ENCODE measurements at places on chromosomes 7 and 10.

DNA sequence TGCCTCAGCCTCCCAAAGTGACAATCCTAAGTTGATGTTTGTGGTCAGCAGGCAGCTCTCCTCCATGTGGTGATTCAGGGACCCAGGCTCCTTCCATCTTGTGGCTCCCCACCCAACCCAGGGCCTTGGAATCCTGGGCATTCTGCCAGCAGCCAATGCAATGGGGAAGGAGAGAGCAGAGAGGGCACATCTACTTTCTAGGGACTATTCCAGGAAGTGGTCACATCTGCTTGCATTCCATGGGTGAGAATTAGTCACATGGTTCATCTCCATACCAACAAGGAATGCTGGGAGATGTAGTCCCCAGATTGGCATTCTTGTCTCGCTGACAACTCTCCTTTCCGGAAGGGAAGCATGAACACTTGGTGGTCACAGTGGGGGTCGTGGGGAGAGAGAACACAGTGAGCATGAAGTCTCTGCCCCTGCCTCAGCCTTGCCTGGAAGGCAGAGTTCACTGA, 9.9 kb upstream of the SRRM3 start:
- peak; percentile 87 for DNase-seq

- no peak for DNase-seq
These were observed 76.8 kb downstream of the GATA3 start for GRCh38 chr10:8130973-8131911.

- no peak for DNase-seq
These were observed 14.8 kb upstream of the INPP5A start for GRCh38 chr10:132522521-132523411.

DNA sequence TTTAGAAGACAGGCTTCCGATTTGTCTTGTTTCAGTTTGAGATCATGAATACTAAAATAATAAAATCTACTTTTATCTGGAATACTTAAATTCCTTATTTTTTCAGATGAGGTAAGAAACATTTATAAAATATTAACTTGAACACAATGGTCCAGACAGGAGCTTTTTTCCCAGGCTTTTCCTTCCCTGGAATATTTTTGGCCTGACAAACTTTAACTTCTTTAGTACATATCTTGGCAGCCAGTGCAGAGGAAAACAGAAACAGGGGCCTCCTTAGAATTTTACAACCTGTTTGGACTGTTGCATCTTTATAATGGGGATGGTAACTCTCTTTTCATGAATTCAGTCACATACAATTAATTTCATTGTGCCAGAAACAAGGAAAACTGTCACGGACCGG, 41.4 kb downstream of the NRP1 start:
- DNase-seq = no peak

GRCh38 chr10:126349101-126349500, 39.2 kb downstream of the ADAM12 start:
- no peak for DNase-seq

GRCh38 chr10:114495303-114495702, 91.0 kb upstream of the AFAP1L2 start:
- no peak for DNase-seq

- DNase-seq = peak; percentile 96
These were observed 912 bp upstream of the DUSP5 start for GRCh38 chr10:110496553-110497437.

DNA sequence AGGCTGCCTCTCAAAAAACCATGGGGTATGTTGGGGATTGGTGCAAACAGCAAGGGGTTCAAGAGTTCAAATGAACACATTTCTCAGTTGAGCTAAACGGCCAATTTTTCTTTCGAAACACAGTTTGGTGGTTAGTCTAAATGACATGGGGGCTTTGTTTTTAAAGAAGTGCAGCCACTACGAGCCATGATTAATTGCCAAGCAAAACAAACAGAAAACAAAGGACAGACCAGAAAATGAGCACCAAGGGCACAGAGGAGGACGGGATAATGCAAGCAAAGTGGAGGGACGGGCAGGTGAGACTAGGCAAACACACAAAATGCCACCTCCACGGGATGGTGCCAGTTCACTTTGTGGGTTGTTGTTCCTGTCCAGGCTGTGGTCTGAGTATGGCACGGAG, 64.5 kb upstream of the PDLIM1 start:
- no peak for DNase-seq

GRCh38 chr10:35334297-35334696, 2.0 kb upstream of the CCNY start:
- DNase-seq = no peak

DNA sequence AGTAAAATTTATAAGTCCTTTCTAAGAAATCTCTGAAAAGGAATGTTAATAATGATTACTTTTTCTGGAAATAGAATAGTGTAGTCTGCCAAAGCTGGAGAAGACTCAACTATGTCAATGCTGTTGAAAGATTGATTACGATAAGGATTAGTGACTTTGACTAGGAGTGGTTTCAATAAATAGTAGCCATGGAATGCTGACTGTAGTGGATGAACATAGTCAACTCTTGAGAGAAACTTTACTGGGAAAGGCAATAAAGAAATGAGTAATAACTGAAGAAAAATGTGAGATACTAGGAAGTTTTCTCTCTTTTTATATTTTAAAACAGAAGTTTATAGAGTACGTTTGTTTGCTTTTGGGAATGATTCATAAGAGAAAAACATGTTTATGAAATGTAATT, 105.0 kb upstream of the CDK13 start:
- no peak for DNase-seq

DNA sequence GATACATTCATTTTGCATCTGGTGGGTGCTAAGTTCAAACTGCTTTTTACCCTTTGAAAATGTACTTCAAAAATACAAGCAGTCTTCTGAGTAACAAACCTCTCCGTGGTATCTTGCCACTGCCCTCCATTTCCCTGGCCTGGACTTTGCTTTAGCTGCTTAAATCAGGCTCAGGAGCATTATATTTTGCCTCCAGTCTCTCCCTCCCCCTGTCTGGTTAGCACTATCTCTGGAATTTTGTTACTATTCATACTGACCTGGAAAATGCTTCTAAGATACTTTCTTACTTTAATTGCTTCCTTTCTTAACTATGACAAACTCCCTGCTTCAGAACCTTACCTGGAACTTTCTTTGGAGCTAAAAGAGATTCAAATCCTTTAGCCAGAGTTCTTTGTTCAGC, 369.8 kb downstream of the GFRA1 start:
- DNase-seq = peak; percentile 6

DNA sequence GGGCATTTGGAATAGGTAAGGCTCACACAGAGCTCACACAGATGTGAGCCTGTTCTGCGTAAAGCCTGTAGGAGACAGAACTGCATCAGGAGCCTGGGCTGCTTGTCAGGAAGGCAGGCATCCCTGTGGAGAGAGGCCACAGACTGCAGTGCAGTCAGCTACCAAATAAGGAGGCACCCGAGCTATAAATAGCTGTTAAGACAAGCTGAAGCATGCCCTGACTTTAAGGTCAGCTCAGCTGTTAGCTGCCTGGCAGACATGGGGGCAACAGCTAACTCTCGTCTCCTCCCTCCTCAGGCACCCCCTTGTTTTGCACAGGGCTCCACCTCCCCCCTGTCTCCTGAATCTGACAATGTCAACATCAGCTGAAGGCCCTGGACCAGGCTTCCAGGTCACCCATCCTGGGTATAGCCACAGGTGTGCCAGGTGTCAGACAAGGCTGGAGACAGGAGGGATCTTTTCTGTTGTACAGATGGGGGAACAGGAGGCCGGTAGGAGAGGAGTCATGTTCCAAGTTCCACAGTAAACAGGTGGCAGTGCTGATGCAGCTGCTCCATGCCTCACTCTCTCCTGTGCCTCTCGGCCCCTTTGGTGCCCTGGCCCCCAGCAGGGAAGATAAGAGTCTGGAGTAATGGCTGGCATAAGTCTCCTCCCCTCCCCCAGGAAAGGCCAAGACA, 27.6 kb upstream of the MKRN1 start:
- DNase-seq = peak; percentile 80

DNA sequence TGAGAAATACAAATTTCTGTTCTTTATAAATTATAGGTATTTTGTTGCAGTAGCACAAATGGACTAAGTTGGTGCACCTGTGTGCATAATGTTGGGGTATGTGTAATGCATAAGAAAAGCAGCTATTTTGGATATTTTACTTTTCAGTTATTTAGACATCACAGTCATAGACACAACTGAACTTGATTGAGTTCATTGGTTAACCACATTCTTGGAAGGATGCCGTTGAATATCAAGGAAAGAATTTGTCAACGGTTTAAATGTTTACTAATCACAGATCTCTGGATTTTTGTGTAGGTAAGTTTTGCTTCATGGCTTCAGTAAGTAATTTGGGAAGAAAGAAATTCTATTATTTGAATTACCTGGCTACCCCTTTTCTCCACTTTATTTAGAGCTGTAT, 4.1 kb downstream of the OTUD1 start:
- no peak for DNase-seq

DNA sequence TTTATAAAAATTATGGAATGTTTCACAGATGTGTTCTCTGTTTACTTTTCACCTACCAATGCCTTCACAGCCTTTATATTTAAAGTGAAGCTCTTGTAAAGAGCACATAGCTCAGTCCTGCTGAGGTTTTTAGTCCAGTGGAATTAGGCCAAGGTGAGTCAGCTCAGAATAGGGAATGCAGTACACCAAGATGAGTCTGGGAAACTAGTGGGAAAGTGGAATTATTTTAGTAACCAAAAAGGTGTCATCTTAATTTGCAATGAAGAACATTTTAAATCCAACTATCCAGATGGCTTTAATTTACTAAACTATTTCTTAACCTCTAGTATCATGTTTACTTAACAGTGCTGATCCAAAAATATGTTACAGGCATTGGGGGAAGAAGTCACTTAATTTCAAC, 236.3 kb upstream of the CTBP2 start:
- no peak for DNase-seq

- peak; percentile 72 for DNase-seq
These were observed 31.7 kb upstream of the C10orf90 start for GRCh38 chr10:126702181-126702580.

- DNase-seq = peak; percentile 6
These were observed 66.0 kb downstream of the IPMK start for GRCh38 chr10:58201704-58202103.

GRCh38 chr10:34291466-34292193, 523.5 kb downstream of the PARD3 start:
- DNase-seq = peak; percentile 24

DNA sequence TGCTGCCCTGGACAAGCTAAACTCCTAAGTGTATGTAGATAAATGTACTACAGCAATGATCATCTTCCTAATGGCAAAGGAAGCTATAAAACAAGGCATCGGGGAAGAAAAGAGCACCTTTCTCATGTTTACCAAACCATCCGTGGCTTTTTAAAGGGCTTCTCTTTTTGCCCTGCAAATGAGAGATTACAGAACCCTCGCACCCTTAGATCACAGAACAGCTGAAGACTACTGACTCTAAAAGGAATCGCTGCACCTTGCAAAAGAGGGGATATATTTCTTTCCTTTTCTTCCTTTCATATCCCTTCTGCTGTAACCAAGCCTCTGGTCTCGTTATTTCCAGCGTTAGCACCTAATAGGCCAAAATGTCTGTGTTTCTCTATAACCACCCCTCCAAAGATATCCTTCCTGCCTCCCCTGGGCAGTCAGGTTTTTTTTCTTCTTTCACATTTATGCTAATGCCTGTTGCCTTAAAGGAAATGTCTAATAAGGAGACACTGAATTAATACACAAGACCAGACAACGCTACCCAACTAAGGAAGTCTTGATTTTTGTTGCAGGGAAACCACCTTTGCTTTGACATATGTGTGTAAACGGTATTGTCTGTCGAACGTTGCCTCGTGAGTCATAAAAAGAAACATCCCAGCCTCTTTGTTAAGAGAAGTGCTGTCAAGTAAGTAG, 10.5 kb downstream of the ST8SIA6 start:
- DNase-seq = no peak

DNA sequence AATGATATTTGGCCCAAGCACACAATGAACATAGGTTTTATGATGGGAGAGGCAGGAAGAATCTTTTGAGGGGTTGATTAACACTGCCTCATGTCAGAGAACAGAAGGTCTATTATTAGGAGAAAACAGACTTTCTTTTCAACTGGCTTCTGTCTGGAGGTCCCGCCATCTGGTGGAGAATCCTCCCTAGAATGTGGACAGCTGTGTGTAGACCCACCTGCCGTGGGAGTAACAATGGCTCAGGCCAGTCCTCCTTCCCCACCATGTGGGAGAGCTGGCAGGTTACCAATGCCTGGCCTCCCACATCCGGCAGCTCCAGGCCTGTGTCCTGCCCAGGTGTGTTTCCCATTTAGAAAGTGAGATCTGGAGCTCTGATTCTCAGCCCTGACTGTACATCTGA, 70.4 kb upstream of the AOAH start:
- DNase-seq = peak; percentile 9

DNA sequence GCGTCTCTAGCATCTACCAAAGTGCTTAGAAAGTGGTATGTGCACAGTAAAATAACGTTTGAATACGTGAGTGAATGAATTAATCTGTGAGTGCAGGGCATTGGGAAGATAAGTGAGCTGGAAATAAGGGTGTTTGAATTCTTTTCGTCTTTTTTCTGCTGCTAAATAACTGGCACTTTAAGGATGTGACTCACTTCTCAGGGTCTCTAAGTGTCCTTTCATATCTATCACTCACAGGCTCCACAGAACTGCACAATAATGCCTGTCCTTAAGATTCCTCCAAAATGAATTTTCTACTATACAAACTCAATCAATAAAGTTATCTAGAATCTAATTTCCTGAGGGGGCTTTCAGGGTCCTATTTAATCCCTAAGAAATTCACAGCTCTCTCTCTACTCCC, 3.2 kb upstream of the DGKB start:
- peak; percentile 30 for DNase-seq

- no peak for DNase-seq
These were observed 61.8 kb upstream of the CAPZA2 start for GRCh38 chr7:116800594-116800993.

Data from NCI-H82 (cell line).